ENCODE measurements at places on chromosomes 12 and 14.
A peak's percentile ranks its signal among the peaks of the same experiment; 100 is the strongest.

DNA sequence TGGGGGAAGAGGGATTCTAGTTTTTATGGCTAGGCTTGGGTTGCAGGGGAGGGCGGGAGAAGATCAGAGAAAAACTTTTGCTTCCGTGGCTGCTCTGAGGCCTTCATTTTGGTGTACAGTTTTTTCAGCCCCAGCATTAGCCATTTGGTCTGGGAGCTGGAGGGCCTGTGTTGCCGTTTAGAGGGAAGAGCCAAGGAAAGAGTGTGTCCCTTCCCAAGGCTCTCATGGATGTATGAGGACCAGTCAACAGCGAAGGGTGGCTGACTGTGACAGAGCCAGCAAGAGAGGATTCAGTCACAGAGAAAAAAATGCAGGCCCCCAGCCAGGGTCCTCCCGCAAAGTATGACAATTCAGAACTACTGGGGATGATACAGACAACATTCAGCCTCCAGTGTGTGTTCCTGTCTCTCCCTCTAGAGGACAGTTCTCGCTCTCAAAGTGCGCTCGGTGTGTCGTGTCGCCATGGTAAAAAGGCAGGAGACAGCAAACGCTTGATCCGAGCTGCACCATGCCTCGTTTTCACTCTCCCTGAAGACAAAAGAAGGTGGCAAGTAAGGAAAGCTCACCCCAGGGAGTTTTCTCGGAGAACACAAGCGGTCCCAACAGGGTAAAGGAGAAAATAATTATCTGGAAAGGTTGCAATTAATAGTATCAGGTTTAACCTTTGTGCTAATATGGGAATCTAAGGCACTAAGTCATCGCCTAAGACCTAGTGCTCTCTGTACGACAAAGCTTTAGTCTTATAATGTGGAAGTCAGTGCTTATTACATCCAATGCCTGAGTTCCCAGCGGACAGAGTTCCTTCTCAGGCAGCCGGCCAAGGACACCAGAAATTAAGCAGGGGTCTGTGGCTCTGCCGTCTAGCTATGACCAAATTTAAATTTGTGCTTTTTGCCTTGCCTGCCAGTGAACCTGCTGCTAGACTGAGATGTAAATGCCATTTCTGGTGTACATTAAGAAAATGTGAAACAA lies 157.3 kb upstream of the PLXNC1 start:
- no peak for DNase-seq

GRCh38 chr12:26493656-26494055 lies 298.3 kb downstream of the SSPN start:
- DNase-seq: no peak

DNA sequence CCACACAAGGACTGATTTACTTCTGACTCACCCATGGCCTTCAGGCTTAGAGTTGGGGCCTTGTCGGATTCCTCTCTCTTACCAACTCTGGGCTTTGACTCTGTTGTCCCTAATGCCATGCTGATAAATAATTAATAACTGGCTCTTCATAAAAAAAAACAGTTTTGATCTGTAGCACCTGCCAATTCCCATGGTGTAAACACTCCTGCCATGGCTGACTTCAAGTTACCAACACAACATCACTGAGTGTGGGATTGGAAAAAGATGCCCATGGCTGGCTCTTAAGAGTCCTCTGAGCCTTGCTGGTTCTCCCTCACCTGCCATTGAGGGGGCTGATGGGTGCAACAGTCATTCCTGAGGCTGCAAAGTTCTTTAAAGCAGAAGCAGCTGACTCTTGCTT lies 104.8 kb downstream of the KIF26A start:
- DNase-seq: no peak

DNA sequence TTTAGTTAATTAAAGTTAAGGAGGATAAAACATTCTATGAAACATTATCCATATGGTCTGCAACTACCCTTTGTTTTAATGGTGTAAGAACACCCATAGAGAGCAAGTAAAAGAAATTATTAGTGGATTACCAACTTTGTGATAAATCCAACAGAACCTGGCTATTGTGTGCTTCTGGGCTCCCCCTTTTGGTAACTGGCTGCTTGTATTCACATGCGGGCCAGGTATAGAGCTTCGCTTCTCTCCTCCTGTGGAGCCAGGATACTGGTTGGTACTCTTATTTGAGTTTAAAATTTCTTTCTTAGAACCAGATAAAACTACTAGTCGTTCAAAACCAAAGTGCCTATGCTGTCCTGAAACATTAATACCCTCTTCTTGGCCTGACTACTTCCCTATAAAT lies 81.0 kb downstream of the PTPRR start:
- no peak for DNase-seq

DNA sequence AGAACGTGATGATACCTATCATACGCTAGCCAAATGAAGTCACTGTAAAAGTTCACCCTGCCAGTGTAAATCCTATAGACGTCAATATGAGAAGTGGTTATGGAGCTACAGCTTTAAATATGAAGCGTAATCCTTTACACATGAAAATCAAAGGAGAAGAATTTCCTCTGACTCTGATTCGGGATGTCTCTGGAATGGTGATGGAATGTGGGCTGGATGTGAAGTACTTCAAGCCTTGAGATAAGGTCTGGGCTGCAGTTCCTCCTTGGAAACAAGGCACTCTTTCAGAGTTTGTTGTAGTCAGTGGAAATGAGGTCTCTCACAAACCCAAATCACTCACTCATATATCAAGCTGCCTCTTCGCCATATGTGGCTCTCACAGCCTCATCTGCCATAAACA lies 53.1 kb upstream of the NAP1L1 start:
- DNase-seq: no peak

DNA sequence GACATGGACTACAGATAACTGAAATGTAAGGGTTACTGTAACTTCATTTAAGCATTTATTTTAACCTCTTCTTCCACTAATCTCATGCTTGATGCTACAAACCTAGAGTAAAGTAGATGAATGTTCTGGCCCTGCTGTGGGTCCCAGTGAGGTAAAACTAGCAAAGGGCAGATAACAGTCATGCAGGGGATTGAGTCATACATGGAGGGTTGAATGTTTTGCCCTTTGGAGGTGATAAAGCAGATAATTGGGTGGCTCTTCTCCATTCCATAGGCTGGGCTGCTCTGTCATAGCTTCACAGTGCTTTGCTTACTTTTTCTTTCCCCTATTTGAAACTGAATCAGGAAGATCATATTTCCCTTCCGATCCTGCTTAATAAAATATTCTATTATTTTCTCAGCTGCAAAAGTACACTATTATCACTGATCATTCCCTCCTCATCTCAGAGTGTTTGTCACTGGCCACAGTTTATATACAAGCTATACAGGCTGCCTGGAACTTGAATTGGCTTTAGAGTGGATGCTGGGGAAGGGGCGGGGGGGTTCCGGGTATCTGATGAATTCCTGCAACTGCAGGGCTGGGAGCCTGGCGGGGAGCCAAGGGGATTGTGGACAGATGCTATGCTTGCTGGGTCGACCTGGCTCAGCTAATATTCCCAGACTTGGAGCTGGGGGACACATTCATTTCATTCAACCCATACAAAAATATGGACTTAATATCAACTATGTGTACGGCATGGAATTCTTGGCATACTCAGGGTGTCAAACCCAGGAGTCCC lies 235.1 kb downstream of the NRXN3 start:
- DNase-seq: no peak

GRCh38 chr12:122020795-122021192 lies 890 bp upstream of the BCL7A start:
- no peak for DNase-seq

- no peak for DNase-seq
Observed at GRCh38 chr14:75214558-75214957, 38.1 kb upstream of the TMED10 start.

DNA sequence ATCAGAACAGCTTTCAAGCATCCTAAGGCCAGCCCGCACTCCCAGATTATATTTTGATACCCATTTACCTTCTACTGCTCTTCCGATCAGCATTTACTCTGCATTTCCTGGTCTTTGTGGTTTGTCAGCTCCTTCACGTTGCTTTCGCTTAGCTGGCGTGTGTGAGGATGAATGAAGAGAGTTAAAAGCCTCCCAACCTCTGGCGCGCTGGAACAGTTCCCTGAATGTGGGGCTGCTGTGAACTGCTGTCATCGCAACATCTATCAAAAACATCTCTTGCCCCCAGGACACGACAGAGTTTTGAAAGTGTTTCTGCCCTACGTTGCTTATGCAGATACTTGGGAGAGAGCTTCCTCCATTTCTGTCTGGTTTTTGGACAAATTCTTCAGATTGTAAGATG lies 129.2 kb downstream of the KCNA5 start:
- no peak for DNase-seq

GRCh38 chr14:64628940-64629408 lies 75.2 kb upstream of the PLEKHG3 start:
- no peak for DNase-seq

DNA sequence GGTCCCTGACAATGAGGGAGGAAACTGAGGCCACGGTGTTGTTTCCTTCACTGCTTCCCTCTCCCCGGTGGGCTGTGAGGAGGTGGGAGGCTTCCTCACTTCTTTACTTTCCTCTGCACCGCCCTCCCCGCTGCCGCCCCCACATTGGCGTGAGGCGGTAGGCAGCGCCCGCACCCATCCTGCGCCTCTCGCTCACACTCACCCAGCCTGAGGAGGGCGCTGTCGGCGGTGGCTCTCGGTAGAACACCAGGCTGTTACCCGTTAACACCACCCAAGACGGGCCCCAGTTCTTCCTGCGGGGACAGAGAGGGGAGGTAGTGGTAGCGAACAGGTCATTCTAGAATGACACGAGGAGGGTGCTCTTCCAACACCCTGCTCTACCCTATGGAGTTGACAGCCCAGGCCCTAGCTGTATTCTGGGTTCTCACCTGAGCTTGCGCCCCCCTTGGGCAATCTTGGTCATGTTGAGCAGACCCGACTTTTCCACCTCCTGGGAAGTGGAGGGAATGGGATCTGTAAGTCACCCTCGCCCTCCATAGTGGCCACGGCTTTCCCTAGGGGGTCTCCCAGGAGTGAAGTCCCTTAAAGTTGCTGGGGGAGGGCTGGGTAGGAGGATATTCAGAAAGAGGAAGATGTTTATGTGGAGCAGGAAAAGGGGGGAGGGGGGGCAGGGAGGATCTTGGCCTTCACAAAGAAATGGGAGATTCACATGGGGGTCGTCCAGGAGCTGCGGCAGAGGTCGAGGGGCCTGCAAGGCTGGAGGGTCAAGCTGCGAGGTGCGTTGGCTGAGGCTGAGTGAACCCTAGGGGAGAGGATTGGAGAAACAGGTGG lies 3.3 kb downstream of the ARHGAP9 start:
- DNase-seq: no peak

GRCh38 chr12:14810167-14810952 lies 3.6 kb downstream of the SMCO3 start:
- no peak for DNase-seq

GRCh38 chr12:47360771-47361388 lies 281.1 kb upstream of the AMIGO2 start:
- DNase-seq: no peak

DNA sequence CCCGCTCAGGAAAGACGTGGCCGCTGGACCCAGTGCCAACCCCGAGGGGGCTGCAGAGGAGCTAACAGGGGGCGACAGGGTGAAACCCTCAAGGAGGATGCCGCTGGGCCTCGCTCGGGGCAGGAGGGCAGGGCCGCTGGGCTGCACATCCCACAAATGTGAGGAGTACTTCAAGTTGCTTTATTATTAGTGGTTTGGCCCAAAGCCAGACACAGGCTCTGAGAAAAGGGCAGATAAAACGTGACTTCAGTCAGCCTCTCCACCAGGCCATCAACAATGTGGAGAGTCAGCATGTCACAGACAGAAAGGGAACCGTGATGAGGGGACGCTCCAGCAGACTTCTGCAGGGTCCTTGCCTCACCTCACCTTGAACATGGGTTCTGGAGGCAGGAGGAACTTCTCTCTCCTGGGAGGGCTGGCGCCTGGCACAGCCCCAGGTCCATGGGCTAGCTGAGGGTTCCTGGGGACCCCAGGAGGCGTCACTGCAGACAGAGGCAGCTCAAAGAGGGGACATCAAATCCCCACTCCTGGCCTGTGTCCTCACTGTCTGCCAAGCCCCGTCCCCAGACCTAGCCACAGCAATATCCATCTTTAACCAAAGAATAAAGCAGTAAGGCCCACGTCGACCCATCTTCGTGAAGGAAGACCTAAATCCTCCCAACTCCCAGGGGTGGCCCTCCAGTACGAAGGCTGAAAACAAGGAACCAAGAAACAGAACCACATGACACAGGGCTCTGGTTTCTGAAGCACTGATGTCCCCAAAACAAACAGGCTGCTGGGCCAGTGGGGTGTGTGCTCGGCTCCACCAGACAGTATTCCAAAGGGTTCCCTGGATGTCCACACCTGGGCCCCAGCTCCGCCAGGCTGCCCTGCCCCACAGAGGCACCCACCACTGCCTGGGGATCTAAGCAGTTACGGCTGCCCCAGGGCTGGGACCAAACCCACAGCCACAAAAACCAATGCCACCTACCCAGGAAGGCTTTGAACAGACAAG lies 35.1 kb downstream of the CCDC85C start:
- peak; percentile 44 for DNase-seq

DNA sequence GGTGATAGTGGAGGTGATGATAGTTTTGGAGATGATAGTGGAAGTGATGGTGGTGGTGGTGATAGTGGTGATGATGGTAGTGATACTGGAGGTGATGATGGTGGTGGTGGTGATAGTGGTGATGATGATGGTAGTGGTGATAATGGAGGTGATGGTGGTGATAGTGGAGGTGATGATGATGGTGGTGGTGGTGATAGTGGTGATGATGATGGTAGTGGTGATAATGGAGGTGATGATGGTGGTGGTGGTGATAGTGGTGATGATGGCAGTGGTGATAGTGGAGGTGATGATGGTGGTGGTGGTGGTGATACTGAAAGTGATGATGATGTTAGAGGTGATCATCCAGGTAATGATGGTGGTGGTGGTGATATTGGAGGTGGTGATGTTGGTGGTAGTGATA lies 570.0 kb upstream of the TMEM132C start:
- no peak for DNase-seq

DNA sequence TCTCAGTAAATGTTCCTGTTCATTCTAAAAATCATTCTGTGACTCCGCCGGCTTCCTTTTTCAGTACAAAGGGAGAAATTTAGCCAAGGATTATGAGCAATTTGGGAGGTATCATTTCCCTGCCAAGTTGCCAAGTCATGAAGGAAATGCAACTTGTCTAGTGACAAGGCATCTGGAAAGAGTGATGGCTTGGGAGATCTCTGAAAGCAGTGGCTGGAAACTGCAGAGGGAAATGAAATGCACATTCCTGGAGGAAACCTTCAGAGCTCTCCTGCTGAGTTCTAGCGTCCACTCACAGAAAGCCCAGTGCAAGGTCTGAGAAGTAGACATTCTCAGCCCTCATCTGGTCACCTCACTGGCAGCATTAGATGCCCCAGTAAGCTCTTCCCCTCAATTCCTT lies 91.7 kb downstream of the GALC start:
- DNase-seq: no peak
